Calu3 (cell line): ENCODE measurements at places on chromosomes 2 and 18. TPM values are rescaled to one million over a fixed set of nuclear protein-coding genes. Genes with fewer than 3 reads are reported as not detected.
A peak's percentile ranks its signal among the peaks of the same experiment; 100 is the strongest.

DNA sequence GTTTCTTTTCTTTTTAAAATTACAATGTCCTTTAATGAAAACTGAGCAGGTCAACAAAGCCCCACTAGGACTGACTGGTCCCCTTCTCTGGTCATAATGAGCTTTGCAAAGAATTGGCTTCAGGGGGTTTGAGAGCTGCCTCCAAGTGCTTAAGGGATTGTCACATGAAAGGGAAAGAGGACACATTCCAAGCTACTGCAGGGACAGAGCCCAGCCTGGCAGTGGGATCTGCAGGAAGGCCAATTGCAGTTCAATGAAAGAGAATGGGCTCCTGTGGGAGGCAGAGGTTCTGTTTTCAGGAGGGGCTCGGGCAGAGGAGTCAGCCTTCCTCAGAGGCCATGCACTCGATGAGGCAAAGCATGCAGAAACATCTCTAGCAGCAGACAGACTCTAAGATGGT lies 84.1 kb upstream of the ACKR3 start:
- no peaks in the 10 kb centered on the region for H3K4me1 ChIP-seq
- peaks cover 33% of the 10 kb centered on the region for H3K27me3 ChIP-seq
- no peak overlapping the region for H3K27ac ChIP-seq
- H3K36me3 ChIP-seq: no peaks in the 10 kb centered on the region
- no peak overlapping the region for H3K4me3 ChIP-seq

DNA sequence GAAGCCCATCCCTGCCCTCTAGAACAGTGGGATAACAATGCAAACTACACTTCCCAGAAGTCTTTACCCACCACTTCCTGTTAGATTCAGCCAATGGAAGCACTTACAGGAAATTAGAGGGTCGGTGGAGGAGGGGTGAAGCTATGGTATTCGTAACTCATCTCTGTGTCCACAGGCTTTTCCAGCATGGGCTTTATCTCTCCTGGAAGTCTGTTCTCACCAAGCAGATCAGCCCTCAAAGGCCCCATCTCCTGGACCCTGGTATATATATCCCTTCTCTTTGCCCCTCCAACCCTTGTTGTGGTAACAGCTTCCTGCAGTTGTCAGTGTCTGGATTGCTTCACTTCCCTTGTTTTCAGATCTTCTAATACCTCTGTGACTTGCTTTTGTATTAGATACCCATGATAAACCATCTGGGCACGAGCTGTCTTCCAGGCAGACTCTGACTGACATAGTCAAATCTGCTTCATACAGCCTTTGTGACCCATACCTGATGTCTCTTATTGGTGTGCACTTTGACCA lies 475.0 kb upstream of the POU3F3 start:
- peaks cover 4% of the 10 kb centered on the region for H3K36me3 ChIP-seq
- DNase-seq: no peak
- no peaks in the 10 kb centered on the region for H3K4me1 ChIP-seq
- peak overlapping the region; percentile 15 for H3K4me3 ChIP-seq
- no peak overlapping the region for H3K27ac ChIP-seq

DNA sequence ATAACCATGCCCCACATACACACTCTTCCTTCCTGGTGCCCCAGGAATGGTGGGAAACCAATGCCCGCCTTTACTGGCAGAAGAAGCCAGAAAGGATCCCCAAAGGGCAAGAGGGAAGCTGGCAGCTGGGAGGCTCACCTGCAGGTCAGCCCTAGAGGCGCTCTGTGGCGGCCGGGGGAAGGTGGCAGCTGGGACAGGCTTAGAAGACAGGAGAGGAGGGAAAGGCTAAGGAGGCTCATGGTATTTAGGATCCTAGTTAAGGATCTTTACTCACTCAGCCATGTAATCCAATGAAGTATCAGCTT lies 23.8 kb downstream of the ADRA2B start:
- no peaks in the 10 kb centered on the region for H3K27me3 ChIP-seq
- peaks cover 19% of the 10 kb centered on the region for H3K4me1 ChIP-seq
- no peaks in the 10 kb centered on the region for H3K36me3 ChIP-seq
- H3K27ac ChIP-seq: no peak overlapping the region

GRCh38 chr2:117557626-117558025 lies 256.9 kb upstream of the DDX18 start:
- H3K4me3 ChIP-seq: no peak overlapping the region
- no peak for DNase-seq

- H3K4me1 ChIP-seq: peaks cover 14% of the 10 kb centered on the region
- no peak overlapping the region for H3K4me3 ChIP-seq
- H3K36me3 ChIP-seq: peaks cover 25% of the 10 kb centered on the region
These were observed 5.9 kb upstream of the SPRED2 start for GRCh38 chr2:65438137-65438899.

DNA sequence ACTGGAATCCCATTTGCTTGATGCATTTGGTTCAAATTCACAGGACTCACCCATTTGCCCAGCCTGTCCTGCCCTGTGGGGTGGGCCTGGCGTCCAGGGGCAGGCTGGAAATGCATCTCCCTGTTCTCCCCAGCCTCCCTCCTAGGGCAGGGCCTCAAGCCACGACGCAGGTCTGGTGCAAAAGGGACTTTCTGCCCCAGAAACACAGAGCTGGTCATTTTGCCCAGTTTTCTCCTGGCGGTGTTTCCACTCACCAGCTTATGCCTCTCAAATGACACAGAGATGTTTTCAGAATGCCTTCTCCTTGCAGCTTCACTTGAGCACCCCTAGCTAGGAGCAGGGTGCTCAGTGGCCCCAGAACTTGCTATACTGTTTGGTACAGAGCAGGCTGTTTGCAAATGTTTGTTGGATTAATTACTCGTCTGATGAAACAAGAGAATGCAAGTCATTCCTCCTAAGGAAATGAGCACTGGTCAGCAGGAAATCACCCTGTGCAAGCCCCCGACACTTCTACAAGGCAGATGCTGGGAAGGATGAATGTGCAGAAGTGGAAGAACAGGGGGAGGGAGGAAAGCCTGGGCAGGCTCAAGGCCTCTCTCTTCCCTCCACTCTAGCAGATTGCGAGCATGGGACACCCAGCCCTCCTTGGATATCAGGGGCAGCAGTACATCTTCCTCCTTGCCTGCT lies 164.3 kb upstream of the APCDD1 start:
- H3K27me3 ChIP-seq: peaks cover 72% of the 10 kb centered on the region
- H3K36me3 ChIP-seq: no peaks in the 10 kb centered on the region
- H3K27ac ChIP-seq: no peak overlapping the region

DNA sequence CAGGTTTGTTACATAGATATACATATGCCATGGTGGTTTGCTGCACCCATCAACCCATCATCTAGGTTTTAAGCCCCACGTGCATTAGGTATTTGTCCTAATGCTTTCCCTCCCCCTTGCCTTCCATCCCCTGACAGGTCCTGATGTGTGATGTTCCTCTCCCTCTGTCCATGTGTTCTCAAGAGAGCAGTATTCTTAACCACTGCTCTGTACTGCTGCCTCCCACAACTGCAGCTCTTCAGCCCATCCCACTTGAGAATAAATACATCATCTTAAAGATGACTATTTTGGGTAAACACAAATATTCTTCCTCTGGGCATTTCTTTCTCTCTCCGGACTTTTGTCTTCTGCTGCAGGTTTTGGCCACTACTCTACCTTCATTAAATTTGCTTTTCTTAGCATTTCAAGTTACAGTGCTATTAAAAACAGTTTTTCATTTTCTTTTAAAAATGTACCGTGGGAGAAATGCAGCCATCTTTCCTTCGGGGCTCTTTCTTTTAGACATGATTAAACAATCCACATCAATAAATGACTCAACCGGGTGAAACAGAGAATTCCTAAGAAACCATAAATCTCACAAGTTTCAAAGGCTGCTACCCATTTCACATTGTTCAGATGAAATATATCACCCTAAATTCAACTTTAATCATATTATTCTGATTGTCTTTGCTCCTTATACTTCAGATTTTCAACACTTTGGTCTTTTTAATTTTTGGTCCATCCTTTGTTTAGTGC lies 323.4 kb downstream of the GALNT13 start:
- H3K4me1 ChIP-seq: peaks cover 11% of the 10 kb centered on the region
- H3K27me3 ChIP-seq: no peaks in the 10 kb centered on the region
- no peaks in the 10 kb centered on the region for H3K36me3 ChIP-seq
- DNase-seq: no peak

GRCh38 chr2:182064019-182064778 lies 78.5 kb downstream of the PPP1R1C start:
- no peaks in the 10 kb centered on the region for H3K36me3 ChIP-seq
- no peak overlapping the region for H3K4me3 ChIP-seq
- no peak overlapping the region for H3K27ac ChIP-seq
- H3K27me3 ChIP-seq: no peaks in the 10 kb centered on the region
- DNase-seq: no peak

DNA sequence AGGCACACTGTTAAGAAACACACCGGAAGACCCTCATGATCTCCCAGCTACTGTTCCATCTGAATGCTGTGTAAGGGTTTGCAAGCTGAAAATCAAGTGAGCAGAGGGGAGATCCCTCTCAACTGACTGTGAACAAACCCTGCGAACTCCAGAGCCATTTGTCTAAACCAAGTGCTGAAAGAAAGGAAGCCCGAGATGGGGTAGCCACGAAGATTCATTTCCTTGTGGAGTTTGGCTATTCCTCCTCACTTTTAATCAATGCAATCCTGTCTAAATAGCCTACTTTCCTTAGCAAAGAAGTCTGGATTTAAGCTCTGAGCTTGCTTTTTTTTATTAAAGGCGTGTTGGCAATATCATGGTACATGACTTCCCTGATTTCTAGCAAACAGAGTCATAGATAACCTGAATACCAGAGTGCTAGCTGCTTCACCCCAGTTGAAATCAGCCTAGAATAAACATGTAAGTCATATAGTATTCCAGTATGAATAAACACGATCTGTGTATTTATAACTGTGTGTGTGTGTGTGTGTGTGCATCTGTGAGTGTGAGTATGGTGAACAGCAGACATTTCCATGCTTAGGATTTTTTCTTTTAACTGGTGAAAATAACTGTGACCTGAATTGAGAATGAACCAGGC lies 365.2 kb downstream of the ZNF521 start:
- peaks cover 69% of the 10 kb centered on the region for H3K27me3 ChIP-seq
- no peak for DNase-seq
- no peak overlapping the region for H3K27ac ChIP-seq
- H3K4me3 ChIP-seq: no peak overlapping the region
- no peaks in the 10 kb centered on the region for H3K36me3 ChIP-seq
- no peaks in the 10 kb centered on the region for H3K4me1 ChIP-seq

DNA sequence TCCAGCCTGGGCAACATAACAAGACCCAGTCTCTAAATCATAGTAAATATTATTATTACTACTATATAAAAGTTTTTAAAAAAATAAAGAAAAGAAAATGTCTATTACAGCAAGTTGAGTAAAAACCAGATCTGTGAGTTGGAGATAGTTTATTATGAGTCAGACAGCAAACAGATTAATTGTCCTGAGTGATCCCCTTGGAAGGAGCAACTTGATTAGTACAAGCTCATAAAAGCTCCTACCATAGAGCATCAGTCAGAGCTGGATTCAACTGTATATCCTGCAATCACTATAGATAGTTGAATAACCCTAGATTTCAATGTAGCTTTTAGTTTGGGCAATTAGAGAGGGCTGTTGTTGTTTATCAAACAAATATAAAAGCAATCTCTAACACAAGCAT lies 84.1 kb downstream of the TRABD2A start:
- H3K36me3 ChIP-seq: no peaks in the 10 kb centered on the region
- H3K4me3 ChIP-seq: no peak overlapping the region
- DNase-seq: no peak
- peaks cover 4% of the 10 kb centered on the region for H3K27me3 ChIP-seq
- H3K27ac ChIP-seq: no peak overlapping the region
- H3K4me1 ChIP-seq: no peaks in the 10 kb centered on the region

DNA sequence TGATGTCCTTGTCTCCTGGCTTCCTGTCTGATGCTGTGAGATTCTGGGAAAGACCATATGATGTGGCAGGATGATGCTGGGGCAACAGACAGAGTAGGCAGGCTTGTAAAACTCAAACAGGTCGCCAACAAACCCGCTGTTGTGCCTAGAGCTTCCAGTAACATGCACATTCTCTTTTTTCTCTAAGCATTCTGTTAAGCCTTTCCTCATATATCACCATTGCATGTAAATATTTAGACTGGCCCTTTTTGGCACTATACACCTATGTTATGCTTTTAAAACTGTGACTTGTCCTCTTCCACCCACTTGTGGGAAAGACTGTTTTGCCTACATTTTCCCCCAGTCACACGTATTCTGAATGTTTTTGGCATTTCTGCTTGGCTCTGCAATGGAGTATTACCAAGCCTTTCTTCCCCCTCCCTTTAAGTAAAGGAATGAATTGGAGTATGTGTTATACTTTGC lies 250.4 kb upstream of the TANK start:
- no peak for DNase-seq
- H3K27ac ChIP-seq: no peak overlapping the region
- peaks cover 18% of the 10 kb centered on the region for H3K4me1 ChIP-seq

DNA sequence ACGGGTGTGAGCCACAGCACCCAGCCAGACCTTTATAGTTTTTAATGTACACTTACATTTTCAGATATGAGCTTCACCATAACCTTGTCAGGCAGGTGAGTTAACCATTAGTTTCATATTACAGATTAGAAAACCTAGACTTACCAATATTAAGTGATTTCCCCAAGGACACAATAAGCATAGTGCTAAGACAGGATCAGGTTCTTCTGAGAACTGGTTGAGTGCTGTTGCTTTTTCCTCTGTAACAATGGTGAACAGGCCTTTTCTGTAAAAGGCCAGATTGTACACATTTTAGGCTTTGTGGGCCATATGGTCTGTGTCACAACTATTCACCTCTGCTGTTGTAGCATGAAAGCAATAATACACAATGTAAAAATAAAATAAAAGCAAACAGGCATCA lies 332.0 kb downstream of the PIK3C3 start:
- no peaks in the 10 kb centered on the region for H3K27me3 ChIP-seq
- H3K4me1 ChIP-seq: no peaks in the 10 kb centered on the region
- no peak overlapping the region for H3K4me3 ChIP-seq
- DNase-seq: no peak
- H3K36me3 ChIP-seq: no peaks in the 10 kb centered on the region
- H3K27ac ChIP-seq: no peak overlapping the region

GRCh38 chr2:162070228-162070936 lies 3.6 kb downstream of the DPP4 start:
- no peak for DNase-seq
- peaks cover 26% of the 10 kb centered on the region for H3K36me3 ChIP-seq
- H3K27ac ChIP-seq: peak overlapping the region; percentile 43
- no peaks in the 10 kb centered on the region for H3K27me3 ChIP-seq
- peak overlapping the region; percentile 1 for H3K4me3 ChIP-seq

The NCK2 gene
- 88.6 and 96.9 TPM in 2 replicates for total RNA-seq

The SLC16A14 gene
- total RNA-seq: 3.7 and 5.5 TPM in 2 replicates

The REG1B gene
- not detected in 2 replicates for total RNA-seq

The PTH2R gene
- 0.71 TPM in 1 of 2 replicates, not detected in the other for total RNA-seq

The HAAO gene
- 1.5 and 2.2 TPM in 2 replicates for total RNA-seq

The SMARCAL1 gene
- 24.6 and 25.4 TPM in 2 replicates for total RNA-seq

The KIF3C gene
- 3.6 and 4.2 TPM in 2 replicates for total RNA-seq
